ENCODE measurements at places on chromosomes 3 and 15. TPM values are rescaled to one million over a fixed set of nuclear protein-coding genes. Genes with fewer than 3 reads are reported as not detected.

DNA sequence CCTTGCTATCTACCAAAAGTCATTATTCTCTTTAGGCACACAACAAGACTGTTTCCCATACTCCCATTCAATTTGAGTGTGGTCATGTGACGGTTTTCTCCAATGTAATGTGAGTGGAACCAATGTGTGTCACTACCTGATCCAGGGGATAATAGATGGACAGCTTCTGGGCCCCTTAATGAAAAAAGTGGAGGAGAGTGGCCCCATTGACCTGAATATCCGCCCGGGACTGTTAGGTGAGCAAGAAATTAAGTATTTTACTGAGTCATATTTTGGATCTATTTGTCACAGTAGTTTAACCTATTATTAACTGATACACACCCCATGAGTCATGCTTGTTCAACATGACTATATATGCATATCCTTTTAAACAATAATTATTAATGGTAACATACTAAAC is 15.1 kb upstream of the ARID3B start:
- H3K27me3 ChIP-seq = no peaks in the 10 kb centered on the region
- no peak for DNase-seq
- H3K27ac ChIP-seq = no peak overlapping the region
- no peak overlapping the region for H3K4me3 ChIP-seq

- no peak for DNase-seq
- H3K4me1 ChIP-seq = no peaks in the 10 kb centered on the region
- H3K27me3 ChIP-seq = no peaks in the 10 kb centered on the region
- no peaks in the 10 kb centered on the region for H3K36me3 ChIP-seq
Measured at GRCh38 chr3:109943181-109943580, 605.8 kb upstream of the DPPA4 start.

- no peaks in the 10 kb centered on the region for H3K27me3 ChIP-seq
- H3K27ac ChIP-seq = no peak overlapping the region
- H3K4me1 ChIP-seq = no peaks in the 10 kb centered on the region
- H3K4me3 ChIP-seq = no peak overlapping the region
Measured at GRCh38 chr3:176969506-176969905, 227.8 kb downstream of the TBL1XR1 start.

DNA sequence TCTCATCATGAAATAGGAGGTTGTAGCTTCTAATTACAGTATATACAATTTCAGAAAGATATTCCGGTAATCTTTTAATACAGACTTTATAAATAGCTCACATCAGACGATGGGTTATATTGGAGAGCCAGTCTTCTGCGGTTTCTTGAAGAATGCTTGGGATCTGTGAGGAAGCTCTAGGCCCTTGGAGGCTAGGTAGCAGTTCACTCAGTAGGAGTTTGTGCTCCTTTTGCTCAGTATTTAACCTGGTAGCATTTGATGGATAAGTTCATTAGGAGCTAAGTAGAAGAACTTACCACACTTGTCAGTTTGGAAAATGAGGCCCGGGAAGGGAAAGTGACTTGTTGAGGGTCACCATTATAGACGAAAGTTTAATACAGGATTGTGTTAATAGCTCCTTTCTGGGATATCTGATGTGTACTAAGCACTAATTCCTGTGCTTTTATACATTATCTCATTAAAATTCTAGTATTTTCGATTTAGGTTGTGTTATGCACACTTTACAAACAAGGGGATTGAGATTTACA is 2.8 kb downstream of the FNDC3B start:
- H3K27ac ChIP-seq = peak overlapping the region; percentile 99
- DNase-seq = no peak
- H3K36me3 ChIP-seq = no peaks in the 10 kb centered on the region

DNA sequence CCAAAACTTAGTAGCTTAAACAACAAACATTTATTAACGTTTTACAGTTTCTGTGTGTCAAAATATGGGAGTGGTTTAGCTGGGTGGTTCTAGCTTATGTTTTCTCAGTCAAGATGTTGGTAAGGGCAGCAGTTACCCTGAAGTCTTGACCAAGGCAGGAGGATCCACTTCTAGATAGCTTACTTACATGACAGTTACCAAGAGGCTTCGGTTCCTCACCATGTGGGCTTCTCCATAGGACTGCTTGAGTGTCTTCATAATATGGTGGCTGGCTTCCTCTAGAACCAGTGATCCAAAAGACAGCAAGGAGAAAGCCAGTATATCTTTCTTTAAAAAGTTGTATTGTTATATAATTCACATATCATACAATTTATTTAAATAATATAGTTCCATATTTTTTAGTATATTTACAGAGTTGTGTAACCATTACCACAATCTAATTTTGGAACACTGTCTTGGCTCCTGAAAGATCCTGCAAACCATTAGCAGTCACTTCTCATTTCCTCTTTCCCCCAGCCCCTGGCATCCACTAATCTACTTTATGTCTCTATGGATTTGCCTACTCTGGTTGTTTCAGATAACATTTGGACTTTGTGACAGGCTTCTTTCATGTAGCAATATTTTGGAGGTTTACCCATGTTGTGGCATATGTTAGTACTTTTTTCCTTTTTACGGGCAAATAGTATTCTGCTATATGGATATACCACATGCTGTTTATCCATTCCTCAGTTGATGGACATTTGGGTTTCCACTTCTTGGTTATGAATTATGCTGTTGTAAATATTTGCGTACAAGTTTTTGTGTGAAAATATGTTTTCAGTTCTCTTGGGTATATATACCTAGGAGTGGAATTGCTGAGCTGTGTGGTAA is 33.3 kb downstream of the MAPK6 start:
- H3K36me3 ChIP-seq = peaks cover 23% of the 10 kb centered on the region
- H3K27me3 ChIP-seq = no peaks in the 10 kb centered on the region
- DNase-seq = no peak
- H3K27ac ChIP-seq = no peak overlapping the region
- no peaks in the 10 kb centered on the region for H3K4me1 ChIP-seq
- no peak overlapping the region for H3K4me3 ChIP-seq

- no peak for DNase-seq
- H3K4me3 ChIP-seq = no peak overlapping the region
- no peak overlapping the region for H3K27ac ChIP-seq
- no peaks in the 10 kb centered on the region for H3K36me3 ChIP-seq
- peaks cover 16% of the 10 kb centered on the region for H3K4me1 ChIP-seq
Measured at GRCh38 chr15:75349851-75350588, 3.2 kb downstream of the NEIL1 start.

- H3K27me3 ChIP-seq = no peaks in the 10 kb centered on the region
- no peak for DNase-seq
- no peak overlapping the region for H3K4me3 ChIP-seq
- no peaks in the 10 kb centered on the region for H3K4me1 ChIP-seq
Measured at GRCh38 chr15:51629612-51630011, 7.0 kb upstream of the DMXL2 start.

- no peaks in the 10 kb centered on the region for H3K27me3 ChIP-seq
- no peak for DNase-seq
- no peaks in the 10 kb centered on the region for H3K36me3 ChIP-seq
- no peaks in the 10 kb centered on the region for H3K4me1 ChIP-seq
- no peak overlapping the region for H3K27ac ChIP-seq
Measured at GRCh38 chr15:64622410-64623260, 152.8 kb downstream of the RBPMS2 start.

Gene PPP2R3A
- total RNA-seq = 71.9 TPM

Gene AHSG
- not detected for total RNA-seq

Gene CCR8
- total RNA-seq = not detected

Gene CYP1A1
- total RNA-seq = 1.0 TPM

Data from right atrium auricular region (tissue), 2 donors.